ENCODE measurements at places on chromosomes 3 and 15.

DNA sequence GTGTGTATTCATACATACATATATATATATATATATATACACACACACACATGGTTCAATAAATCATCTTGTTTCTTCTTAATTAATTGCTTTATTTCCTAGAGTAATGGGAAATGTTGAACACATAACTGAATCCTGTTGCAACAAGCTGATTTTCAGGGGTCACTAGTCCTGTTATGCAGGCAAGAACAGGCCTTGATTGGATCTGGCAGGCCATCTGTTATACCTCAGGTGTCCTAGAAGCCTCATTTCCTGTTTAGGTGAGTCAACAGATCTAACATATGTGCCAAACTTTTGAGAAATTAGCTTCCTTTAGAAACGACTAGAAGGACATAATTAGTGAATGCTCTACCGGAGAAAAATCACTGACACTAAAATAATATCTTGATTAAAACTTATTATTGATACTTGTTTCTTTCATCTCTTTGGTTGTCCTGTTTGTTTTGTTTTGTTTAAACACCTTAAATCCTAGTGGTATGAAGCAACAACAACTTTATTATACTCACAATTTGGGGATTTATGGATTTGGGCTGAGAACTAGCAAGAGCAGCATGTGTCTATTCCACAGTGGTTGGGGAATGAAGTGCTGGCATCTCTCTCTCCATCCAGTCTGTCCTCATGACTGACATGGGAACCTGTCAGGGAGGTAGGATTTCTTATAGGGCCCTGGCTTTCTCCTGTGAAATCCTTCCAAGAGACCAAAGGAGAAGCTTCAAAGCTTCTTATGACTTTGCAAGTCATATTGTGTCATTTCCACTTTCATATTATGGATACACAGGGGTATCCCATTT, 552.6 kb downstream of the NSUN3 start:
- DNase-seq = no peak

DNA sequence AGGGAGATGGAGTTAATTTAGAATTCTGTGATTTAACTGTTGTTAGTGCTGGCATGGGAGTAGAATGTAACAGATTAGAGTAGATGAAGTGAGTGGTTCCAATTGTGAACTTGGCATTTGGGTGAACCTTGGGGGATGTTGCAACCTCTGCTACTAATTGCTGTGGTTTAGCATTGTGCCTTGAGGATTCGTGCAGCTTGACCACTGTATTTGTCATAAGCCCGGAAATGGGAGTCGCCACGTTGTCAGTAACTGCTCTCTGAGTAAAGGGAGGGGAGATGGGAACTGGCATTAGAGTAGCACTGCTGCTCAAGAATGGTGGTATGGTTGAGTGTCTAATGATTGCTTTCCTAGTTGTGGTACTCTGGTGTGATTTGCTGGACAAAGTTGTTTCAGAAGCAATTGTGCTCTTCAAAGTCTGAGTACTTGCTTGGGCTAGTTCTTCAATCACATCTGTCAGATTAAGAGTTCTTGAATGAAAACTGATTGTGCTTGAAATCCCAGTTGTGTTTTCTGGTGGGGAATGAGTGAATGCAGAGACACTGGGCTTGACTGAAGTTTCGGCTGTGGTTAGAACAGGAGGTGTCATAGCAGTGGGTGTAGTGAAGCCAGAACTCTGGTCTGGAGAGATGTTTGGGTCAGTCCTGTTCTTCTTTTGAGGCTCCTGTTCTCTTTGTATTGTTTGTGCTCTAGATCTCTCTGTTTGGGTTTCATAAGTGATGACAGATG, 15.4 kb downstream of the IGSF10 start:
- no peak for DNase-seq

- DNase-seq = no peak
Measured at GRCh38 chr15:59236394-59236793, 29.8 kb downstream of the LDHAL6B start.

DNA sequence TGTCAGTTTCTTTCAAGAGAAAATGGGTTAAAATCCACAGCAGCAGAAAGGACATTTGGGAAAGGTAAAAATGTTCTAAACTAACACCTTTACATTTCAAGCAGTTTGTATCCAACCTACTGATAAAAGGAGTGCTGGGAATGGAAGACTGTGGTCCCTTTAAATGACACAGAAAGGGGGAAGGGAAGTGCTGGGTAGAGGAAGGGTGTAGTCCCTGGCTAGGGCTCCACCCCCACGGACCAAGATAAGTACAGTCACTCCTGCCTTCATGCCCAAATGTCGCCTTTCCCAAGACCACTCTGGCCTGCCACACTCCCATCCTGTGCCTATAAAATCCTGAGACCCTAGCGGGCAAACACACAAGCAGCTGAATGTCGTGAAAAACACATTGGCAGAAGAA, 350.9 kb upstream of the POU1F1 start:
- DNase-seq = no peak

Measured in iPS-NIHi11 (cell line).